ENCODE measurements at places on chromosomes 1 and 21.

DNA sequence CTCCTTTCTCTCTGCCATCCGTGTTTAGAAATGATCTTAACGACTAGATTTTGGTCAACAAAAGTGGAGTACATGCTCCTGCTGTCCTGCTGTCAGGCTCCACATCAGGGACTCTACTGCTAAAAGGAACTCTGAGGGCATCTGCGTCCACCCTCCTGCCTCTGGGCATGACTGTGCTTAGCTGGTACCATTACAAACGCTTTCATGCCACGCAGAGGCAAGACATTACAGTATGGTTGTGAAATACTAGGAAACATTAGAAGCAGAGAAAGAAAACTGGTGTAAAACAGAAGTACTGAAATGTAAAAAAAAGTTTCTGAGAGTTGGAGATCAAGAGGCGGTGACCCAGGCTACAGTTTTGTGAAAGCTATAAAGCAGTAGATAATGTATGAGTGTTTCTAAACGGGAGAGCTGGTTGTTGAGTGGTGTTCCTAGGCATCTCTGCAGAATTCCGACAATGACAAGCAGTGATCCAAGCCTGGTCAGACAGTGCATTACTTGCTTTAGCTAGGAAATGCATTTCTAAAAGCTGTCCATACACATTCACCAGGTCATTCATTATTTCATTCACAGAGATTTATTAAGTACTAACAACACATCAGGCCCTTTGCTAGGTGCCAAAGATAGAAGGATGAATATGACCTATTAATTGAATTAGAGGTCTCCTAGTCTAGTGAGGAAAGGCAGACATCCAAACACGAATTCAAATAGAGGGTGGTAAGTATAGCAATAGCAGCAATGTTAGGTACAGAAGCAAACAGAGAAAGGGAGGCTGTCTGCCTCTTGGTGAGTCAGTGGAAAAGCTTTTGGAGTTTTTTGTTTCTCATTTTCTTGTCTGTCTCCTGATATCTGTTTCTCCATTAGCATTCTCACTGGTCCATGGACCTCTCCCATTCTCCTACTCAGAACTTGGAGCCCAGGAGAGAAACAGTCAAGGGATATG, 401.9 kb downstream of the LMO4 start:
- no peak for DNase-seq

- DNase-seq = no peak
Measured at GRCh38 chr1:169103480-169103893, 3.0 kb upstream of the ATP1B1 start.

- no peak for DNase-seq
Measured at GRCh38 chr1:101002551-101002950, 23.0 kb downstream of the DPH5 start.

DNA sequence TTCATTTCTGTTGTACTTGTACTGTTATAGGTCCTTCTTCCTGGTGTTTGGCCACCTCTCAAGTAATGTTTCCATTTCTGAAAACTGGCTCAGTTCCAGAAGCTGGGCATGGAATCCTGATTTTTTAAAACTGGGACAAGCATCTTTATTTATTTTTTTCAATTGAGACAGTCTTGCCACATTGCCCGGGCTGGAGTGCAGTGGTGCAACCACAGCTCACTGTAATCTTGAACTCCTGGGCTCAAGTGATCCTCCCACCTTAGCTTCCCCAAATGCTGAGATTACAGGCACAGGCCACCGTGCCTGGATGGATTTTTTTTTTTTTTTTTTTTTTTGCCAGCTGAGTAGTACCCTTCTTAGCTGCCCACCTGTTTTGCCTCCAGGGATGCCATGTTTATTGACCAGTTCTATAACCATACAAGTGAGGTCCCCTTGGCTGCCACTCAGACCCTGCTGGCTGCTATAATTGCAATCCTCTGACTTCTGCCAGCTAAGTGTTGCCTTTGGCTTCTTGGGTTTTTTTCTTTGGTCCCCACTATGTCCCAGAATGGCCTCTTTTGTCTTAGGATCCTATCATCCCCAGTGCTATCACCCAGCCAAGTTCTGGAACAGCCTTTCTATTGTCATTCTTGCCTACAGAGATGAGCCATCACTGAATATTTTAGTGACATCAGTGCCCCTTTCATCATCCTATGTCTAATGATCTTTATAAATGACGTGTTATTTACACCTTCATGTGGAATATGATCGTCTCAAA, 3.9 kb upstream of the DIP2A start:
- DNase-seq = no peak

- DNase-seq = no peak
Measured at GRCh38 chr1:102897557-102897956, 210.8 kb downstream of the COL11A1 start.

GRCh38 chr1:151993084-151993733, 450 bp downstream of the S100A10 start:
- no peak for DNase-seq

DNA sequence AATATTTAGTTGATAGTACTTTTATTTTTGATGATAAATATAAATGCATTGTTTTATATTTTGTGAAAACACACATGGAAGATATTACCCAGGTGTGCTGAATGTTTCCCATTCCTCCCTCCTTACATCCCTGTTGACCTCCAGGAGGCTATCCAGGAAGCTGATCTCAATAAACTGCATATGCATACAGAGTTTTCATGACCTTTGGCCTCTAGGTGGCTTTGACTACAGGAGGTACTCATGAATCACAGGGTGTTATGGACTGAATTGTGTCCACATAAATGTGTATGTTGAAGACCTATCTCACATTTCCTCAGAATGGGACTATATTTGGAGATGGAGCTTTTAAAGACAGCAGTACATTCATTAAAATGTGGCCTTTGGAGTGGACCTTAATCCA, 914.9 kb upstream of the NCAM2 start:
- DNase-seq = no peak

- no peak for DNase-seq
Measured at GRCh38 chr1:46070164-46070814, 62.1 kb downstream of the PIK3R3 start.

DNA sequence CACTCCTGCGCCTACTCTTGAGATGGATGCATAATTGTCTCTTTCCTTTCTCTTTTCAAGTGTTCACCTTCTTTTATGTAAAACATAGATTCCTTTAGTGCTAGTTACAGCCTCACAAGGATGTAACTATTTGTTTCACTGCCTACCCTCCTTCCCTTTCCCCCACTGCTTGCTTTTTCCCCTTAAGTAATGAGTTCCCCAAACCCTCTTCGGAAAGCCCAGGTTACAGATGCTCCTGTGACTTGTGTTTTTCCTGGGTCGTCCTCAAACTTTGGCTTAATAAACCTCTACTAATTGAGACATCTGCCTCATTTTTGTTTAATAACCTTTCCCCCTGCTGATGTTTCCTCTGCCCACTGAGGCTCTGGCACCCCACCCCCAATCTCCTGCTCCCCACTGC, 39.2 kb downstream of the C21orf91 start:
- no peak for DNase-seq

All from stimulated activated CD8-positive, alpha-beta memory T cell treated with anti-CD3 and anti-CD28 coated beads, Interleukin-7, amount 100 ng/mL, for 4 hours (primary cell).